ENCODE measurements at places on chromosomes 12 and 14.

GRCh38 chr12:67601126-67601525 lies 47.4 kb upstream of the DYRK2 start:
- DNase-seq: no peak

DNA sequence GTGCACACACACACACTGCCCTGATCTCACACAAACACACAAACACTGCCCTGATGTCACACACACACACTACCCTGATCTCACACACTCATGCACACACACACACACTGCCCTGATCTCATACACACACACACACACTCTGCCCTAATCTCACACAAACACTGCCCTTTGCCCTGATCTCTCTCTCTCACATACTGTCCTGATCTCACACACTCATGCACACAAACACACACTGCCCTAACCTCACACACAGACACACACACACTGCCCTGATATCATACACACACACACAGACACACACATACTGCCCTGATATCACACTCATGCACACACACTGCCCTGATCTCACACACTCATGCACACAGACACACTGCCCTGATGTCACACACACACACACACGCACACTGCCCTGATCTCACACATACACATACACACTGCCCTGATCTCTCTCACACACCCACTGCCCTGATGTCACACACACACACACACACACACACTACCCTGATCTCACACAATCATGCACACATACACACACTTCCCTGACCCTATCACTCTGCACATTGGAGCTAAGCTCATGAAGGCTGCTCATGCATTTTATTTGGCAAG lies 97.6 kb upstream of the DIO3 start:
- DNase-seq: no peak

DNA sequence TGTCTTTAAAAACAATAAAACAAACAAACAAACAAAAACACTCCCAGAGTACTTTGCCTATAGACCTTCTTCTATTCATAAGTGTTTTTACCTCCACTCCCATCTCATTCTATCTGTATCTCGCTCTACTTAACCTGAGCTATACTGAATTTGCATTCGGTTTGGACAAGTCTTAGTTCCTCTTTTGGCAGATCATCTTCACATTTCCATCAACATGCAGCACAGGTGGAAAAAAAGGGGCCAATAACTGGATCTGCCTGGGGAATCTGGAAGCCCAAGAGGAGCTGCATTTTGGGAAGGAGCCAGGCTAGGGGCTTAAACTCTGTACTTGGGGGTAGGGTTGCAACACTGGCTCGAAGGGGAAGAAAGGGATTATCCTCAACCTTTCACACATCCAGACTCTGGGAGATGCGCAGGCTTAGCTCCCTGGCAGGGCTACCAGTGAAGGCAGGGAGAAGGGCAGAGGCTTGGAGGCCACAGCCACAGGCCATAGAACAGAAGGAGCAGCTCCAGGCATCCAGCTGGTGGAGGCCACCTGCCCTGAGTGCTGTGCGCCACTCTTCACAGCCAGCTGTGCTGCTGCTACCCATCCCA lies 4.1 kb downstream of the NINJ2 start:
- no peak for DNase-seq

DNA sequence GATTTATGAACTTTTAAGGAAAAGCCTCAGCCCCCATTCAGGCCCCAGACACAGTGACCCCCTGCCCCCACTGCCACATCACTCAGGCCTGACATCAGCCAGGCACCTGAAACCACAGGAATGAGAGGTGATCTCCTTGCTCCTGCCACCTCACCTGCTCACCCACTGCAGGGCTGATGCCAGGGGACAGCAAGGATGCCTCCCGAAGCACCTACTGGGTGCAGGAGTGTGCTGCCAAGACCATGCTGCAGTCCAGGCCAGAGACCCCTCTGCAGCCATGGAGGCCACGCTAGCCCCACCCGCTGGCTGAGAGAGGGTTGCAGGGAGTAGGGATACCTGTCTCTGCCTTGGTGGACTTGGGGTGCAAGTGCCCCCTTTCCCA lies 18.6 kb upstream of the KRT7 start:
- DNase-seq: no peak

Measured in hematopoietic multipotent progenitor cell treated with erythropoietin and hydrocortisone succinate and interleukin-3 and kit ligand, for 6 days (in vitro differentiated cells).